AG09309 (cell line): ENCODE measurements at places on chromosomes 1 and 21.

DNA sequence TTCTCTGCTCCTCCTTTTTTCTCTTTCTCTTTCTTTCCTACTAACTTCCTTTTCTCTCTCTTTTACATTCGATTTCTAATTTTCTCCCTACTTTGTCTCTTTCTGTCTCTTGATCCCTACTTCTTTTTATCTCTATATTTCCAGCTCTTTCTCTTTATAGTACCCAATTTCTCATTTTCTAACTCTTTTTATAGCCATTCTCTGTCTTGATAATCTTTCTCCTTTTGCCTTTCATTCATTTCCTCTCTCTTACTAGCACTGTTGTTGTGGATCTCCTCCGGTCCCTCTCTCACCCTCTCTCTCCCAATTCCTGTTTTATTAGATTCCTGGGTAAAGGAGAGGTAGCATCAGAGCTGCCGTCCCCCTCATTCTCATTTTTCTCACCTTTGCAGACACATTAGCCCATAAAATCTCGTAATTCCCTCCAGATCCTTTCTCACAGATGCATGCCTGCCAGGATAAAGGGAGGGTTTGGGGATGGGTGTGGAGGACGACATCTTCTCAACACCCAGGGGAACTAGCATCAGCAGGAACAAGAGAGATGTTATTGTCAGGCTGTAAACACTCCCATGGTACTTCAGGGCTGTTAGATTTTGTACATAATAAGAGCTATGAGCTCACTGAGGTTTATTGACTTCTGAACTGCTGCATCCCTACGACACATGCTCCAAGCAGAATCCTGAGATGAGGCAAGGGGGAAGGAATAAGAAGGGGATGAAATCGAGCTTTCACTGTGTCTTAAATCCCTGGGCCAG is 159.0 kb upstream of the GALNT2 start:
- DNase-seq, result no peak

DNA sequence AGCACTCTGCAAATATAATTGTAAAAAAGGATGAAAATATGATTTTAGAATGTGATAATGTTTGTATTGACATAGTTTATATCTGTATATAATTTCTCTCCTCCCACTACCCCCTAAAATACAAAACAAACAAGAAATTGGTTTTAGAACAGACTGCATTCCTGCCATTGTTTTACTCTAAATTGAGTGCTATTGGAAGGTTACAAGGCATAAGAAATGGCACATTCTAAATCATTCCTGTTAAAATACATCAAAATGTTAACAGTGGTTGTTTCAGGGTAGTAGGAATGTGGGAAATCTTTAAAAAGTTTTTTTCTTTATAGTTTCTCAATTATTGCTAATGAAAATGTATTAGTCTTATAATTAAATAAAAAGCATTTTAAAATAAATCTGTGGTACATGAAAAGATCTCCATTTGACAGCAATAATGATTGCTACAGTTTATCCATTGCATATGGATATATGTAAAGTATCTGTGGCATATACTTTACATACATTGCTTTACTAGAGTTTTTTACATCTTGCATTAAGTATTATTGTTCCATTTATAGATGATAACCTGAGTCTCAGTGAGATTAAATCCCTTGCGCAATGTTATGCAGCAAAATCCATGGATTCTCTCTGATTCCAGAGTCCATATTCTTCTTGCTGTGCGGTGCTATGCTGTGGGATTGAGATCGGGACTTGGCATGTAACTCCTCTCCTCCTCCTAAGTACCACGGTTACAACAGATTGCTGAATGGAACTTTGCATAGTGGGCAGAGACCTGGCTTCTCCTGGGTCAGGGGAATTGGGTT is 319.8 kb downstream of the LMO4 start:
- no peak for DNase-seq

DNA sequence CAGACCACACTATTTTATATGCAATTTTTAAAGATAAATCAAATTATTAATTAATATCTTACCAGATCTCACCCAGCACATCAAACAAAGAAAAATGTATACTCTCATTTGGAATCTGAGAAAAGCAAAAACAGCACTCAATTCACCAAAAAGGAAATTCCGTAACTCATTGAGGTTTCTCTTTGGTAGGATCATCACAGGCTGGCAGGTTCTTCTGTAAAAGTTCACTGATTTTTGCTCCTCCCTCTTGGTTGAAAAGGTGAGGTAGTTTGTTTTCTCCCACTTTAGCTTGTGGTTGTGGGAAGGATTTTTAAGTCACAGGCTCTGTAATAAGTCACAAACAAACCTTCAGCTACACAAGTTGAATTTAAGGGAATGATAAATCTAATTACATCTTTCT is at the start of gene LIPI:
TSS of gene LIPI (minus strand) at position 218 of the 400 bp plus-strand sequence. CDS start at position 108, 110 bp downstream.
- DNase-seq, result no peak

DNA sequence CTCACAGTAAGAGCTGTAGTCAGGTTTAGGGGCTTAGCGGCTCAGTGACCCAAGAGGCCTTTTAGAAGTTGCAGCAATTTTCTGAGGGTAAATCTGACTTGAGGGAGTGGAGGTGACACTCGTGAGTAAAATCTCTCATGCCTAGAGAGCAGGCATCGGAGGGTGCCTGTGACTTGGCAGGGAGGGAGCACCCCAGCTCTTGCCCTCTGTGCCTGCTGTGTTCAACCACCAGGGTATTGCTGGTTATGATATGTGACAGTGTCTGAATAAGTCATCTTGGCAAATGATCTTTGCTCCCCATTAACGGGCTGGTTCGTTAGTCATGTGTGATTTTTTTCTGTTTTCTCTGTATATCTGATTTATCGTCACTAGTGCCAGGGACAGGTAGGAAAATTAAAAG is 5.9 kb downstream of the MAN1C1 start:
- DNase-seq, result no peak

DNA sequence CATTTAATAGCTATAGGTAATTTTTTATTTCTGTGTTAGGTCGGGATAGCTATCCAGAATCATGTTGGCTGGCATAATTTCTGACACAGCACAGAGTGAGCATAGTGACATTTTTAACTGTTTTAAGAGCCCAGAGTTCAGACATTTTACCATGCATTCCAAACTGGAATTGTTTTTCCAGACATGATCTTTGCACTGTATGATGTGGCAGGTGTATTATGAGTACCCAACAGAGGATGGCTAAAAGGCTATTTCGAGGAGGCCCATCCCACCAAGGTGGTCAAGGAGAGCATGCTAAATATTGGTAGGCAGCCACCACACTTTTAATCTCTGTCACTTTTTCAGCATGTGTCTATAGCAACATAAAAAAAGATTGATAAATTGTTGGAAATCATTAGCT is 137.3 kb upstream of the ST6GALNAC5 start:
- DNase-seq, result no peak

- no peak for DNase-seq
Observed at GRCh38 chr1:163271535-163271934, 50.2 kb upstream of the NUF2 start.

- DNase-seq, result no peak
Observed at GRCh38 chr1:154884869-154885701, 15.0 kb upstream of the KCNN3 start.

GRCh38 chr21:14526836-14527695 is 19.0 kb downstream of the SAMSN1 start:
- no peak for DNase-seq

DNA sequence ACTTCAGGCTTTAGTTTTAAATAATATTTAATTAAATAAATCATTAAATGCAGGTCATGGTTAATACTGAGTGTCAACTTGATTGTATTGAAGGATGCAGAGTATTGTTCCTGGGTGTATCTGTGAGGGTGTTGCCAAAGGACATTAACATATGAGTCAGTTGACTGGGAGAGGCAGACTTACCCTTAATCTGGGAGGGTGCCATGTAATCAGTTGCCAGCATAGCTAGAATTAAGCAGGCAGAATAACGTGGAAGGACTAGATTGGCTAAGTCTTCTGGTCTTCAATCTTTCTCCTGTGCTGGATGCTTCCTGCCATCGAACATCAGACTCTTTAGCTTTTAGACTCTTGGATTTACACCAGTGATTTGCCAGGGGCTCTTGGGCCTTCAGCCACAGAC is 85.3 kb downstream of the MAP3K21 start:
- DNase-seq, result no peak

DNA sequence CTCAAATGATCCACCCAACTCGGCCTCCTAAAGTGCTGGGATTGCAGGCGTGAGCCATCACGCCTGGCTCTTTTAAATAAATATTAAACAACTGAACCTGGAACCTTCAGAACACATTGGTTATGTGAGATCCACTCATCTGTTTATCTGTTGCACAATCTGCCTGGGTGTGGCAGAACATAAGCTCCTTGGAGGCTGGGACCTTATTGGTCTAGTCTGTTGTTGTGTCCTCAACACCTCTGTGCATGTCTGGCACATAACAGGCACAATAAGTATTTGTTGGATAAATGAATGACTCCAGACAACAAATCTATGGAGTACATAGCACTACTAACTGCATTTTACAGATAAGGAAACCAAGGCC is 4.1 kb upstream of the NBL1 start:
- no peak for DNase-seq

- no peak for DNase-seq
Observed at GRCh38 chr1:4115191-4115900, 215.3 kb upstream of the C1orf174 start.

GRCh38 chr1:165234149-165234548 is 122.4 kb downstream of the LMX1A start:
- DNase-seq, result no peak

DNA sequence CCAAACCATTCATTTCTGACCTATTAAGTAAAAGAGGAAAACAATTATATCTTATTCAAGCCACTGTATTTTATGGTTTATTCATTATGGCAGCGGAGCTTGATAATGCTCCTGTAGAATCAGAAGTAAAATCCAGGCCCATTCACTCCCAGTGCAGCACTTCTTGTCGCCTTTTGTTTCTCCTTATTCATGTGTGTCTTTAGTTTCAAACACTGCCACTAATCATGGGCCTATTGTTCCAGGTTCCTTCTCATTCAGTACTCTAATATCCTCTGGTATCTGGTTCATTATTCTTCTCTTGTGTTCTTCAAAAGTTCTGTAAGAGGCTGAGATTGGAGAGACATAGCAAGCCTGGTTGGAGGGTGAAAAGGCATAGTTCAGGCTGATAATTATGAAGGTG is 218.3 kb downstream of the LRRIQ3 start:
- no peak for DNase-seq

DNA sequence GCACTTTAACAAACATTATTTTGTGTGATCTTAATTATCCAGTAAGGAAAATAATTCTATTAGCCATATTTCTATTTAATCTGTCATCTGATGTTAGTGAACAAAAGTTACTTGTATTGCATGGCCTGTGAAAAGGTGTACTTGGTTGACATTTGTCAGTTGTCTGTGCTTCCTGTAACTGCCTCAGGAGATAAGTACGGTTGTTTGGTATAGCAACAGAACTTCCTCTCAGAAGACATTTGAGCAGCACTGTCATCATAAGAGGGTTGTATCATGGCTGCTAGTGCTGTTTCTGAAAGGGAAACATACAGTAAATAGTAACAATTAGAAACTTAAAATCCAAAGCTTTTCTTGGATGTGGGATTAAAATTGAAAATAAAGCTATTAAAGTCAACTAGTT is 3.4 kb downstream of the BLZF1 start:
- no peak for DNase-seq

GRCh38 chr1:96997717-96998116 is 276.1 kb downstream of the PTBP2 start:
- DNase-seq, result no peak

DNA sequence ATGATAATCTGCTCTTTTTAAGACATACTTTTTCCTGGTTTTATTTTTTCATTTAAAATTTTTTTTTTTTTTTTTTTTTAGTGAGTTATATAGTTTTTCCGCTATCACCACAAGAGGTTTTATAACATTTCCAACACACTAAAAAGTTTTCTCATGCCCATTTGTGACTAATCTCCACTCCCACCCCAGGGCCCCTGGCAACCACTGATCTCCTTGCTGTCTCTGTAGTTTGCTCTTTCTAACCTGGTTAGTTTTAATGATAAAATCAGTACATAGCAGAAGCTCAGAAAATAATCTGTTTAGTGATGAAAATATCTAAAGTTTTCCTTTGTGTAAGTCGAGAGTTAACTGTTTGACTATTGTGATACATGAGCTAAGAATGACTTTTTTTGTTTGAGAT is 41.8 kb downstream of the IARS2 start:
- DNase-seq, result no peak

- no peak for DNase-seq
Observed at GRCh38 chr1:201145132-201145531, 9.1 kb downstream of the TMEM9 start.

DNA sequence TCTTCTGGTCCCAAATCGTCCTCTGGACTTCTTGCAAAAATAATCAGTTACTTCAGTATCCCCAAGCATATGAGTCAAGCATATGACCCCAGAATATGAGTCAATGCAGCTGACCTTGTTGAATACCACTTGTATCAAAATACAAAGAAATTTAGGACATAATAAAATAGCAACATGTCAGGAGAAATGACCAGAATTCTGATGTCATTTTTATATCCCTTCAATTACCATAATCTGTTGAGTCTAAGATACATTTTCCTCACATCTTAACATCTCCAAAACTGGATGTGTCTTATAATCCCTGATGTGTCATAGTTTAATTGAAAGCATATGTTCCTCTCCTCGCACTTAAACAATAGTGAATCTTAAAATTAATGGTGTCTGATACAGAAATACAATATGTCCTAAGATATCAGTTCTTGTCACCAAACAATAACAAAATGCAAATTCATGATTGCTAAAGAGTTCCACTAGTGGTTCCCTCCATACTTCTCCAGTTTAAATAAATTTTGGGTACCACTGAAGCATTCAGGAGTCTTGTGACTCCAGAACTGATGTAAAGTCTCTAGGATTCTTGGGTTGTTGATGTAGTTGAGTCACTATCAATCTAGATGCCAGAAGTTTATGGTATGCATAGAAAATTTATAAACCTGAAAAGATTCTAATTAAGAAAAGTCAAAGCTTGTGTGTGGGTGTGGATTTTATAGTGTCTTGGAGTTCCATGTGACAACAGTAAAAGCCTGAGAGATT is 41.8 kb downstream of the KIFAP3 start:
- DNase-seq, result peak; percentile 39

DNA sequence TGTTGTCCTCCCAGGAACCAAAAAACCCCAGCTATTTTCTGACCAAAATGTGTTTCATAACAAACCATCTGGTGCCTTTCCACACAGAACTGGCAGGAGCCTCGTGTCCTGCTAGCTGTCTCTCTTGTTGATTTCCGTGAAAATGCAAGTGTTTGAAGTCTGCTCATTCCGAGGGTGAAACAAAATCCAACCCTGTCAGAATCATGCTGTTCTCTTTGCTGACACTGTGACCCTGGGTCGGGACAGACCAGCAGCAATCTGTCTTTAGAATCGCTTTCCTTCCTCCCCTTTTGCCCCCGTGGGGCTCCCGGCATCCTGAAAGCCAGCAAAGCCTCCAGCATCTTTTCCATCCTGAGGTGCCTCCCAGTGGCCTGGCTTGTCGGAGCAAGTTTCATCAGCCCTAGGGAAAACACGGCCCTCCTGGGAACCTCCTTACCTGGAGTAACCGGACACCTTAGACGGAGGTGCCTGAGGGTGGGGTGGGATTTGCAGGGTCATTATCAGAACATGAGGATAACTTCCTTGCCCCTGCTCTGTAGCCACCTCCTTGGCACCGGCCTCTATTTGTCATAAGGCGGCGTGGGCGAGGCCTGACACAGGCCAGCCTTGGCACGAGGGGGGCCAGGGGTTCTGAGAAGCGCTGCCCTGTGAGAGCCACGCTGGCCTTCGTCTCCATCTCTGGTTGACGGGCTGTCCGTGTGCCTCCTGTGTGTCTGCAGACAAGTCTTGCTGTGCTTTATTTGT is 24.9 kb downstream of the LDLRAP1 start:
- no peak for DNase-seq

- no peak for DNase-seq
Observed at GRCh38 chr21:45827302-45827692, 154.3 kb upstream of the COL6A1 start.
